ENCODE measurements at places on chromosomes 7 and 10. TPM values are rescaled to one million over a fixed set of nuclear protein-coding genes. Genes with fewer than 3 reads are reported as not detected.

Gene OPALIN
- not detected for polyA plus RNA-seq

Gene LDB3
- polyA plus RNA-seq: not detected

Gene CPEB3
- polyA plus RNA-seq: 0.92 TPM

Gene AP5Z1
- 44.1 TPM for polyA plus RNA-seq

Gene GATAD1
- 9.3 TPM for polyA plus RNA-seq

Gene CDK14
- 0.15 TPM for polyA plus RNA-seq

Gene ATOH7
- not detected for polyA plus RNA-seq

Gene PRLHR
- not detected for polyA plus RNA-seq

Gene ANKMY2
- 11.9 TPM for polyA plus RNA-seq

- no peak for DNase-seq
These were observed 186.3 kb upstream of the ADARB2 start for GRCh38 chr10:1923586-1923985.

DNA sequence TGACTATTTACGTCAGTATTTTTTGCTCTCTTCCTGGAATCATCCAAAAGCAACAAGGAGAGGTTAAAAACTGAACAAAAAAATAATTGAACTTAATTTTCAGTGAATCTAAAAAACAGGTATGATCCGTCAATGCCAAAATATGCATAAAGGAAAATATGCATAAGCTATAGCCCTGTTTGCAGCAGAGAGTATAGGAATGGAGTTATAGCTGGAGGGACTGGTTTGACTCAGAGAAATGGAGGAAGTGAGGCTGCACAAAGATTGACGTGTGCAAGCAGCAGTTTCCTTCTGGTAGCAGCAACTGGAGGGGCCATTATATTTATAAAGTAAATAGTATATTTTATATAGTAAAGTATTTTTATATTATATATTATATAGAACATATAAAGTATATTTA is 37.1 kb downstream of the GNG11 start:
- DNase-seq: no peak

GRCh38 chr7:11480143-11480542 is 351.9 kb downstream of the THSD7A start:
- DNase-seq: no peak

DNA sequence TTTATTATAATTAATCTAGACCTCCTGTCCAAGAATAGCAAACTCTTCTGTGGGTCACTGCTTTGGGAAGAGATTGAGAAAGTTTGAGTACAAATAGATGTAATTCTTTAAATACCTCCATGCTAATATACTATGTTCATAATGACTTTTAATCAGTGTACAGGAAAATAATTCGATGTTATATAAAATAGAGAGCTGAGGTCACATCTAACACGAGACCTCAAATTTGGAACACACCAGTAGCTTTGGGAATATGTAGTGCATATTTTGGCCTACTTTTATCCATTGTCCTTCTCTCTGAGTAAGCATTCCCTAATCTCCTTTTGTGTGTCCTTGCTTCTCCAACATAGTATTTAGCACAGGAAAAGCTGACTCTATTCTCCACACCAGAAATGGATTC is 27.3 kb upstream of the CABCOCO1 start:
- no peak for DNase-seq

DNA sequence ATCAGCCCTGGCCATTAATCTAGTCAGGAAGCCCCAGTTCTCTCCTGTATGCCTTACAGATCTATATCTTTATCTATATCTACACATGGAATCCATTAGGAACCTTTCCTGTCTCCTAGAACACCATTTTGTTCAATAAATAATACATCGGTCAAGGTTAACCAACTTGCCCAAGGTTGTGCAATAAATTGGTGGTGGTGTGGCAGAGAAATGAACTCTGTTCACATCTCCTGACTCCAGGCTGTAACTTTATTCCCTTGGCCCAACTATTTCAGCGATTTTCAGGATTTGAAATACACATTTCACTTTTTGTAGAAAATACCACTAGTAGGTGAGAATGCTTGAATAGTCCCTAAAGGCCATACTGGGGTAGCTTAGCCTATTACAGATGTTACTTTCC is 712.5 kb upstream of the FZD8 start:
- no peak for DNase-seq

DNA sequence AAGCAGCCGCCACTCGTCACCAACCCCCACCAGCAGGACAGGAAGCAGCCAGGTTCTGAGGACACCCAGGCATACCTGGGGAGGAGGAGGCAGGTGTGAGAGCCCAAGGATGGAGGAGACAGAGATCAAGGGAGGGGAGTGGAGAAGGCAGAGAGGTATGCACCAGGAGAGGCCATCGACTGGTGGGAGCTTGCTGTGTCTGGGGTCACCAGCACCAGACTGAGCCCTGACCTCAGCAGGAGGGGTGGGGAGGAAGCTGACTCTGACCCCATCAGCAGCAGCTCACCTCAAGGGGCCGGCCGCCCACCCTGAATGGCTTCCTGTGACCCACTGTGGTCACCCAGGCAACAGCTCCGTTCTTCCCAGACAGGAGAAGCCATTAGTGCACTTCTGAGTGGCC is 7.8 kb downstream of the VIPR2 start:
- no peak for DNase-seq

DNA sequence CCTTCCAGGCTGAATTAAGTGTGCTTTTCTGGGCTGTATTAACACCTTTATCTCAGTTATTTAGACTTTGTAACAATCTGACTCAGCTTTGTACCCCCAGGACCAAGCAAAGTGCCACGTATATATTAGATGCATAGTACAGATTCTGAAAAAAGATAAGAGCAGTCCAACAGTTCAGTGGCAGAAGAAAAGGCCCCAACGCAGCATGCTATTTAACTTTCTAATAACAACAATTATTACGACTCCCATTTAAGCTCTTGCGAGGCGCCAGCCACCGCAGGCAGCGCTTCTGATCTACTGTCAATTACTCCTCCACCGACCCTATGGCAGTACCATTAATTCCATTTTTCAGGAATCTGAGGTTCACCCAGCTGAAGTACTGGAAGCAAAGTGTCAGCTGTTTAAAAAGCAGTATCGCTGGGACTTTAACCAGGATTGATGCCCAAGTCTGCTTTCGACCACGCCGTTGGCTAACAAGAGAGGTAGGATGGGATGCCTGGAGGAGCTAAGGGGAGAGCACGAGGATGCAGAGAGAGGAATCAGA is 638 bp downstream of the LIPA start:
- DNase-seq: no peak

DNA sequence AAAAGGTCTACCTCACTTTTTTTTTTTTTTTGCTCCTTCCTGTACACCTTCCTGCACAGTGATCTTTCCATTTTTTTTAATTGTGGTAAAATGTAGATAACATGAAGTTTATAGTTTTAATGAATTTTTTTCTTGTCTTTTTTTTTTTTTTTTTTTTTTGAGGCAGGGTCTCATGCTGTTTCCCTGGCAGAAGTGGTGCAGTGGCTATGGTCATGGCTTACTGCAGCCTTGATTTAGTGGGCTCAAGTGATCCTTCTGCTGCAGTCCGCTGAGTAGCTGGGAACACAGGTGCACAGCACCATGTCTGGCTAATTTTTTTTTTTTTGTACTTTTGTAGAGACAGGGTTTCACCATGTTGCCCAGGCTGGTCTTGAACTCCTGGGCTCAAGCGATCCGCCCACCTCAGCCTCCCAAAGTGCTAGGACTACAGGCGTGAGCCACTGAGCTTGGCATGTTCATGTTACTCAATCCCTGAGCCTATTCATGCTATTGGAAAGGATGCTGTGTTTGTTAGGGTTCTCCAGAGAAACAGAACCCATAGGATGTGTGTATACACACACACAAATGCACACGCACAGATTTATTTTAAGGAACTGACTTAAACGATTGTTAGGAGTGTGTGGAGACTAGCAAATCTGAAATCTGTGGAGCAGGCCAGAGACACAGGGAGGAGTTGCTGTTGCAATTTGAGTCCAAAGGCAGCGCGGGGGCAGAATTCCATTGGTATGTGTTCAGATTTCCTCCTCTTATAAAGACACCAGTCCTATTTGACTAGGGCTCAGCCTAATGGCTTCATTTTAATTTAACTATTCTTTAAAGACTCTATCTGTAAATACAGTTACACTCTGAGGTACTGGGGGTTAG is 29.1 kb downstream of the GALNT11 start:
- DNase-seq: no peak

DNA sequence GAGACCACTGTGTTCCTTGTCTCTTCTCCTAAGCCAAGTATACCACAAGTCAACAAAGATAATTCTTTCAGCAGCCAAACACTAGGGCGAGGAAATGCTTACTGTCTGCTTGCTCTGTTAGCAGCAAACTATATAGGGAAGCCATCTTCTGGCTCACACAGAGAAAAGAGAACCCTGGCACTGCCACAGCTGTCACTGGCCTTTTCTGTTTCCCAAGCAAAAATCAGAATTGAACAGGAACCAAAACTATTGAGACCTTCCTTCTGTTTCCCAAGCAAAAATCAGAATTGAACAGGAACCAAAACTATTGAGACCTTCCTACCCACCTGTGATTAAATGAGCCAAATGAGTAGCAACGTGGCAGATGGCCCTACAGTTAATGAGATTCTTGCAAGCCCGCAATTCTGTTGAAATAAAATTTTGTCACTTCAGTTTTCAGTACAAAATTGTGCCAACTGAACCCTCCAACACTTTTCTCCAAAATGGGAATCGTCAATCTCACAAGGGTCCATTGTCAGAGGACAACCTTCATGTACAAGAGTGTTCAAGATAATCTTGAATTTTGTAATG is 54.5 kb downstream of the LRRTM3 start:
- DNase-seq: no peak

- DNase-seq: no peak
These were observed 7.8 kb upstream of the DPYSL4 start for GRCh38 chr10:132178672-132179545.

DNA sequence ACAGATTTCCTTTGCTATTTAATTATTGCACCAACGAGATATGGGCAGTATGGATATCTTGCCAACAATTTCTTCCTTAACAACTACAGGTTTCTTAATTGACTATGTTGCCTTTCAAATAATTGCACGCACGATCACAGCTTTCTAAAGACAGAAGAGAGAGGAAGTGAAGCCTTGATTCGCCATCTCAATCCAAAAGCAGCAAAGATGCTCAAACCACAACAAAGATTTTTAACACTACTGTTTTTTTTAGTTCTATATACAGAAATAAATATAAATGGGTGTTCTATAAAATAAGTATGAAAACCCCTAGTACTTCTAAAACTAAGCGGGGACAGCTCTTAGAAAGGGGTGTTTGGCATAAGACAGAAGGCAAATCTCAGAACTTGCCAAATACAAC is 251.3 kb downstream of the SFMBT2 start:
- peak; percentile 29 for DNase-seq

DNA sequence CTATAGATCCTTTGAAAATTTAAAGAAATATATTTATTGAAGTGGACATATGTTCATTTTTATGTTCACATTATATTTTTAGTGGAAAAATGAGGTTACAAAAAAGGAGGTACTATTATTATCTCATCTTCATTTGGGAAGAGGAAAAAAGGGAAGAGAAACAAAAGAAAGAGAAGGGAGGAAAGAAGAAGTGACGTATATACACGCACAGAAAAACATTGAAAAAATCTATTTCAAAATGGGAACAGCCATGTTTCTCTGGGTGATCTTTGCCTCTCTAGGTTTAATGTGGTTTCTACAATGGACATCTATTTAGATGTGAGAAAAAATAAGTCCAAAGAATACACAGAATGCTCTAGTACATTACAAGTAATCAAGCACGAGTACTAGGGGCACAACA is 14.8 kb downstream of the ANK3 start:
- DNase-seq: no peak

DNA sequence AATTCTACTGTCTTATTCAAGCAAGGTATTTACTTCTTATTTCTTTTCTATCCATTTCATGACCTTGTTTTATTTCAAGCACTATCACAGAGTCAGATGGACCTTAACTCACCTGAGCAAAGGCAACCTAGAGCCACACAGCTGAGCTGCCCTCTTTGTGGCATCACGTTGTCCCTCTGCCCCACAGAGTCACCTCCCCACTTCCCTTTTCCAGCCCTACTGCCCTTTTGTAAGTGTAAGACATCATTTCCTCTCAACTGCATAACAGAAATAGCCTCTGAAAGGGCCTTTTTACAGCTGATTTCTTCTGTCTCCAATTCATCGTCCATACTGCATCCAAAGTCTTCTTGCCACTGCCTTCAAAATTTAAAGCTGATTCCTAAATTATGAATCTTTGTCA is 946.0 kb downstream of the NRG3 start:
- DNase-seq: no peak
